NCI-H2227 treated with DMSO at 0.1 percent for 48 hours (cell line): ENCODE measurements at places on chromosomes 11 and 22.
A peak's percentile ranks its signal among the peaks of the same experiment; 100 is the strongest.

GRCh38 chr11:36564376-36565030 is 3.3 kb upstream of the RAG1 start:
- peak; percentile 86 for DNase-seq

DNA sequence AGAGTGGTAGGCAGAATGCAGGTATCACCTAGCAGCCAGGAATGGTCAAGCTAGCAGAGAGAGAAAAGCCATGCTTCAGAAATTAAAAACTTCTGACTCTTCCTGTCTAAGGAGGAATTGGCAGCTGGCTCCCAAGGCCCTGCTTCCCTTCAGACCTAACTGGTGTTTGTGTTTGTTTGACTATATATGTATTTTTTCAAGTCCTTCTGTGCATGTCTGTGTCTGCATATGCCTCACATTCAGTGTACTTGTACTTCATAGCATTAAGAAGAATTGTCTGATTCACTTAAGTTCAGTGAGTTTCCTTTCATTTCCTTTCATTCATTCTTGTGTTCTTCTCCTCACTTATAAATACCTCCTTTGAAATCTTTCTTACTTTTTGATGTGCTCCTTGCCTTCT is 109.0 kb upstream of the RRM1 start:
- no peak for DNase-seq

- no peak for DNase-seq
These were observed 195.8 kb downstream of the HIPK3 start for GRCh38 chr11:33452836-33453624.

DNA sequence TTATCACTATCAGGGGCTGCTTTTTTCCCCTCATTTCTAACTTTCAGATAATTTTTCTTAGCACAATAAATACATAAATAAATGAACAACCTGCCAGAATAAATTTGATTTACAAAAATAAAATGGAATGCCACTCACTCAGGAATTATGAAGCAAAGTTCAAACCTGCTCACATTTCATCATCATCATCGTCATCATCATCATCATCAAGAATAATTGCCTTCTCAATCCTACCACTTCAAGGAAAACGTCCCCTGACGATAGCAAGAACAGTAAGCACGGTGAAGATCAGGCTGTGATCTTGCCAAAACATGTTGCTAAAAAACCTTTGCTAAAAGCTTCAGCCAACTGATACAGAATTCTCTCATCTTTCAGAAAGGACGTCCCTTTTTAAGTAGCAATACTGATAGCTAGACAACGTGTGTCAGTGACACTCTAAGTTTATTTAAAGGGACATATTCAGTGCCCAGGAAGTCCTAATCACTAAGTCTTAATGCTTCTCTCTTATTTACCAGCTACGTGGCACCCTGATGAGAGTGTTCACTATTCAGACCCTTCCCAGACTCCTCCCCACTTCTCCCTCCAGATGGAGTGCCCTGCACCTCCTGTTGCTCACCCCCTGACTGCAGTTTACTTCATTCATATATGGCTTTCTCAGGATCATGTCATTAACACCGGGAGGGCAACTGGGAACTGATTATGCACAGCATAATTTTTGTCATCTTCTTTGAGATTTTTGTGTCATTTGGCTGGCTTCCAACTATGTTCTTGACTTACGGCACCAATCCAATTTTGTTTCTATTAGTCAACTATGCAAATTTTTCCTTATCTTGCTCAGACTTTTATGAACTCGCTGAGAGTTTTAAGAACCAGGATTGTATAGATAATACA is 200.1 kb upstream of the GUCY1A2 start:
- DNase-seq, result no peak

GRCh38 chr11:59284773-59285129 is 72.0 kb upstream of the MPEG1 start:
- no peak for DNase-seq

GRCh38 chr22:42758931-42759629 is 38.4 kb upstream of the A4GALT start:
- no peak for DNase-seq

DNA sequence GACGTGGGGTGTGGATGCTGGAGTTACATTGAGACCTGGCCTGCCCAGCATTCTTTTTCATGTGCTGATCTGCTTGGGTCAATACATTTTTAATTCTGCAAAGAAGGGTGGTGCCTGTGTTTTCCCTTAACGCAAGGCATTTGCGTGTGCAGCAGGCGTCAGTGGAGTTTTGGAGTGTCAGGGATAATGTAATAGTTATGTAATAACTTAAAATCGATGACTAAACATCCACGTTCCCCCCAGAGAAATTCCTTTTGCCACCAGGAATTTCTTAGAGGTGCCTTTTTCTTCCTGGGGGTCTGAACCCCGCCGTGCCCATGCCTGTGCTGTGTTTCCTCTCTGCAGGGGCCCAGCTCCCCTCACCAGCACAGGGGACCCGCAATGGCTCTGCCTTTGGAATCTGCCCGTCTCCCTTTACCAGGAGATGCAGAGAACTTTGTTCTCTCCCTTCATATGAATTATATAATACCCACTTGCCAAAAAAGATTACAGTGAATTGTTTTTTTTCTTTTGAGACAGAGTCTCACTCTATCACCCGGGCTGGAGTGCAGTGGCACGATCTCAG is 62.6 kb downstream of the TBC1D22A start:
- DNase-seq, result no peak

GRCh38 chr22:28009272-28009827 is 90.3 kb upstream of the PITPNB start:
- peak; percentile 69 for DNase-seq

DNA sequence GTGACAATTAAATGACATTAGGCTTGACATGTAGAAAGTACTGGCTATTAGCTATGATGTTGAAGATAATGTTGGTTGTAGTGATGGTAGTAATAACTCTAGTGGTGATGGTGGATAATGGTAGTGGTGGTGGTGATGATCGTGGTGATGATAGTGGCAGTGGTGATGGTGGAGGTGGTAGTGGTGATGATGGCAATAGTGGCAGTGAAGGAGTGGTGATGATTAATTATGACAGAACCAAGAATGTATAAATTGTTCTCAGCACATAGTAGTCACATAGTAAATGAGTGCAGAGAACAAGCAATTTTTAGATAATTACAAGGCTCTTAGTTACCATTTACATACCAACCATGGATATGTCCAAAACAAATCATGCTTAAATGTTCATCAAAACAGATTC is 5.3 kb upstream of the CD44 start:
- no peak for DNase-seq

- DNase-seq, result no peak
These were observed 14.8 kb downstream of the VPS37C start for GRCh38 chr11:61146416-61146815.

DNA sequence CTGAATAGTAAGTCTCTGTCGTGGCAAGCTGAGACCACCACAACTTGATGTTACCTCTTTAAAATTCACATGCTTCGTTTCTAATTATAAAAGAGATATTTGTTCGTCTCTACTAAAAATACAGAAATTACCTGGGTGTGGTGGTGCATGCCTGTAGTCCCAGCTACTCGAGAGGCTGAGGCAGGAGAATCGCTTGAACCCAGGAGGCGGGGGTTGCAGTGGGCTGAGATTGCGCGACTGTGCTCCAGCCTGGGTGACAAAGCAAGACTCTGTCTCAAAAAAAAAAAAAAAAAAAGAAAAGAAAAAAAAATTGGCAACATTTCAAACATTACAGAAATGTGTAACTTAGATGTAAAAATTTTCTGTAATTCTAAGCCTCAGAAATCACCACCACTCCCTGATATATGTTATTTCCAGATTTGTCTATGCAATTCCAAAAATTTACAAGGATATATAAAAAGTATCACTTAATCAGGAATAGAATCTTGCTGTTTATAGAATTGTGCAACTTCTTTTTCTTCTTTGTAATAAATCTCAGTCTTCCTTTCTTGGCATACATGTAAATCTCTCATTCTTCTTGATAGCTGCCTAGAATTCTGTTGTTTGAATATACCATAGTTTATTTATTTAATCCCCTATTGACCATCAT is 37.3 kb downstream of the C11orf96 start:
- DNase-seq, result no peak
